ENCODE measurements at places on chromosomes 1 and 21.
A peak's percentile ranks its signal among the peaks of the same experiment; 100 is the strongest.

DNA sequence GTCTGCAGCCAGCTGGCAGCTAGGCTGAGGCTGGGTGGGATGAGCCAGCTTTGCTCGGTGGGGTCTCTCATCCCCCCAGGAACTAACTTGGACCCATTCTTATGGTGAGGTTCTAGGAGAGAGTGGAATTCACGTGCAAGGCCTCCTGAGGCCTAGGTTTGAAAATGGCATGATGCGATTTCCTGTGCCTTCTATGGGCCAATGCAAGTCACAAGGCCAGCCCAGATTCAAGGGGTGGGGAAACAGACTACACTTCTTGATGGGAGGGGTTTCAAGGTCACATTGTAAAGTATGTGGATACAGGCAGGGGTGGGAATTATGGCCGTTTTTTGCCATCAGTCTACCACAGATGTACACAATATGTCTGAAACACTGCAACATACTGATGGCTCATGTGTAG, 48.3 kb downstream of the HTR6 start:
- DNase-seq: no peak

- DNase-seq: no peak
Observed at GRCh38 chr1:35672116-35672515, 30.8 kb upstream of the PSMB2 start.

DNA sequence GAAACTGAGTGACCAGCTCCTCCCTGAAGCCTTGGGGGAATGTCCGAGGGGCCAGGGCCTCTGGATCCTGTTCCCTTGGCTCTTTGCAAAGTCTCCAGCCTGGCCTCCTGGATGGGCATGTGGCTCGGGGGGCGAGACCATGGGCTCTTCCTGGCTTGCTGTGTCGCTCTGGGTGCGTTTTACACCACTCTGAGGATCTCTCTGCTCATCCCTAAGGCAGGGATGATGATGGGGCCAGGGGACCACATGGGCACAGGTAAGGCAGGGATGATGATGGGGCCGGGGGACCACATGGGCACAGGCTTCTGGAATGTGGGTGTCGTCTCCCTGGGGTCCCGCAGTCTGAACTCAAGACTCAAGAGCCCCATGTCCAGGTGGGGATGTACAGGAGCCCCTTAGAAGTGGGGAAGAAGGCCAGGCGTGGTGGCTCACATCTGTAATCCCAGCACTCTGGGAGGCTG, 17.7 kb downstream of the TP73 start:
- no peak for DNase-seq

GRCh38 chr1:232477728-232478127, 152.2 kb downstream of the SIPA1L2 start:
- DNase-seq: peak; percentile 96

DNA sequence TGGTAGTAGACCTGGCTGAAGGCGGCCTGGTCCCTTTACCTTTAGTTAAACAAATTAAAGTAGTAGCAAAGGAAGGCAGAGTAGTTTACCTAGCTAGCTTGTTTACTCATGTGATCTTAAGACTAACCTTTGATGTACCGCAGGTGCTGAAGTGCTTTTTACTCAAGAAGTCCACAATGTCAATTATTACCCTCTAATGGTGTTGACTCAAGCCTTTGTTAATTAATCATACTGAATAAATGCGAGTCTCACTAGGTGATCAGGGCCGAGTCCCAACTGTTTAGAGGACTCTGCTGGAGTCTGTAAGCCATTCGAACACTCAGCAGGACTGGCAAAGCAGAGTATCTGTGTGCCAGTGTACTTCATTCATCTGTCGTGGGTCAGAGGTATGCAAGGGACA, 381.1 kb upstream of the NCAM2 start:
- DNase-seq: no peak

GRCh38 chr1:19949016-19949415, 25.6 kb upstream of the PLA2G2E start:
- DNase-seq: peak; percentile 47

DNA sequence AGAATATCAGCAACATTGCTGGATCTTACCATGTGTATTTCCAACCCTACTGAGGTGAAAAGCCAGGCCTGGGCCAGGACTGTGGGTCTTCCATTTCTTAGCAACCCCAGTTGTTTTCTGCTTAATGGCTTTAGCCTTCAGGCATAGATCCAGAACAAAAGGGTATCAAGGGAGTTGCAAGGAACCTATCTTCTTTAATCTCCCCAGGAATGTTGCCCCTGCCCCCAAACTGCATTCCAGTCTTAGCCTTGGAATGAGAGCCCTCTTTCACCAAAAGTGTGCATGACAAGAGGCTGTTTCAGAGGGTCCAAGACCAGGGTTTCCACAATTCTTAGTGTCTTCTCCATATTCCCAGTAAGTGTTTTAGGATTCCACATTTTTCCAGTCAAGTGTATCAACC, 87.9 kb upstream of the SOX13 start:
- no peak for DNase-seq

DNA sequence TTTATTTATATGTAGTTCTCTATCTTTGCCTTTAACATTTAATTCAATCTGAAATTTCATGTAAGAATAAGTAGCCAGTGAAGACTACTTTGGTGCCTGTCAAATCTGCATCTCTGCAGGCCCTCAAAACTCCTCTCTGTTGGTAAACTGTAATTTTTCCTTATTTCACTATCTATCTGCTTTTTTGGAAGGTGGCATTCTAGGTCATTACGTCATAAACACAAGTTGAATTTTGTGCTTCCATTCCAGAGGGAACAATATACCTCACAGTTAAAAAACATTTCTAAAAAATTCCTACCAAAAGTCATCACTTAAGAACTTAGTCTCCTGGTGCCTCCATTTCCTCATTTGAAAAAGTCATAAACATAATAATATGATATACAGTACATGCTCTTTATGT, 176.0 kb downstream of the GABPA start:
- DNase-seq: no peak

GRCh38 chr21:41765420-41765821, 1.4 kb downstream of the RIPK4 start:
- no peak for DNase-seq

DNA sequence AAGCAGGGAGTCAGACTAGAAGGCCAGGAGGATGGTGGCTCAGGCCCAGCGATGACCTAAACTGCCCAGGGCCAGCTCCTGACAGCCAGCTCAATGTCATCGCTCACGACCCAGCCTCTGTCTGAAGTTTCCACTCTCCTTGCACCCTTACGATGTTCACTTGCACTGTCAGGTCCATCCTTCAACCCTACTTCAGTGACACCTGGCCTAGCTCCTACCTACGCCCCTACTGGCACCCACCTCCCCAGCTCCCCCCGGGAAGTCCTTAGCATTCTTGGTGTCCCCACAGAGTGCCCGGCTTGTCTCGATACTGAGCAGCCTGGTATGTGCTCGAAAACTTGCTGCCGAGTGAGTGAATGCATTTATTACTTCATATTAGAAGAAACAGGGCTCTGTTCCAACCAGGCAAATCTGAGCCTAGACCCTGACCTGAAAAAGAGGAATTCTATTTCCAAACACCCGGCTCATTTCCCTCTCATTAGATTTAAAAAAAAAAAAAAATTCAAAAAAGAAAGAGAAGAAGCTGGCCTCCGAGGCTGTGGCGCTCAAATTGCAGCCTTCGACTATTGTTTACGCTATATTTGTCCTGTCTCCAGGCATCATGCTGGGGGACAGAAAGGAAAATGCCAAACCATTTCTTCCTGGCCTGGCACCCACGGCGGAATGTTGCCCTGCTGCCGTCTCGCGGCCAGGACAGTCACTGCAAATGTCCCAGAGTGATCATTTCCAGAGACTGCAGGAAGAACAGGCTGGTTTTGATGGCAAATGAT, 29.8 kb upstream of the LRRC38 start:
- DNase-seq: peak; percentile 11

DNA sequence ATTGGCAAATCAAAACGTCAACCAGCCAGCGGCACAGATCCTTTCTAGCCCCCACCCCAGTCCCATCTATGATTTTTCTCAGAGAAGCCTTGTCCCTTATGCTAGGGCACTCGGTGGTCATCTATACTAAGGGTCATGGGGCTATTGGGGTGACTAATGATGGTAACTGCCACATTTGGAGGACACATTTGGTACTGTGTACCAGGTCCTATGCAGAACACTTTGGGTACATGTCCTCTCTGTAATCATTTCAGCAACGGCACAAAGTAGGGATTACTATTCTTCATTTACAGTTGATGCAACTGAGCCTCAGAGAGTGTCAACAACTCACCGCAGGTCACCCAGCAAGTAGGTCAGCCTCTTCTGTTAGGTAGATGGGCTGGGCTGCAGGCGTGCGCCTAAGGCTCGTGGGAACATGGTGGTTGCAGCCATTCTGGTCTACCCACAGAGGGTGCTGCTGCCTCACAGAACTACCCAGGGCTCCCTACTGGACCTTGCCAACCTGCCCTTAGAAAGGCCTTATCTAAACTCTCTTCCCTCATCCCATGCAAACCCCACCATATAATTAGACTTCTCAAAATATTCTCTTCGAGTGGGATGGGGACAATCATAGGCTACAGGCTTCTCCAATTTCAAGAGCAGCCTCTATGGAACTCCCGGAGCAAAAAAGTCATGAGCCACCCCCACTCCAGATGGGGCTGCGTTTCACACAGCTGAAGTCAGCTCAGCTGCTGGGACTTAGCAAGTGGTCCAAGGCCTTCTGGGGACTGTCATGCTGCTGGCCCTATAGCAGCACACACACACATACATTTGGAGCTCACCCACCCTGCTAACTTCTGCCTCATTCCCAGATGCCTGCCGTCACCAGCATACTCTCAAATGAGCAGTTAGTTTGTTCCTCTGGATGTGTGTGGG, 5.8 kb upstream of the SDHB start:
- DNase-seq: peak; percentile 79

GRCh38 chr21:15058854-15059263, 5.9 kb downstream of the NRIP1 start:
- DNase-seq: peak; percentile 68

DNA sequence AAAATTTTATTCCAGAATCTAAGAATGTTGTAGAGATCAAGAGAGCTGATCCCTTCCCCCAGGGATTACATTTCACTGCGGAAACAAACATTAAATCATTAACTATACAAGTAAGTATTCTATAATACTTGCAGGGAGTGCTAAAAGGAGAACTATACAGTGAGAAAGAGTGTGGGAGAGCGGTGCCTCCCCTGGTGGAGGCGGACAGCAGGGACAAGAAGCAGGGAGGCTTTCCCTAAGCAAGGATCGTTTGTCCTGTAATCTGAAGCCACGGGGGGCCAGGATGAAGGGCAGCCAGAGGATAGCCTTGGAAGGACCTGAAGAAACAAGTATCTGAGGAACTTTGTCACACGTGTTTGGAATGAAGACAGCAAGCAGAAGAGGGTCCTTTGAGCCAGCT, 40.1 kb downstream of the SLC9C2 start:
- no peak for DNase-seq

GRCh38 chr1:197781968-197782721, 6.9 kb upstream of the DENND1B start:
- peak; percentile 31 for DNase-seq

DNA sequence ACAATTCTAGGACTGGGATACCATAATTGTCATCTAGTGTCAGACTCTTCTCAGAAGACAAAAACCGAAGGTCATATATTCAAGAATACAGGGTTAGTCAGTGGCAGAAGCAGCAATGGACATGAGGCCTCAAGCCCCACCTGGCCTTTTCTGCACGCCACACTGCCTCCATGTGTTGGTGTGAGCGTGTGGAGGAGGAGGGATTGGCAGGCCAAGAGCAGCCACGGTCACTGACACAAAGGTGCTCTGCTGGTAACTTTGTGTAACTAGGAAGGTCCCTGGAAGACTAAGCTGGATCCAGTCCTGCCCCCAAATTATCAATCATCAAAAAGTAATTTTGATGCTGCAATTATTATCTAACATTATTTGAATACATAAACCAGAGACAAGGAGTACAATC, 34.9 kb downstream of the HSF2BP start:
- no peak for DNase-seq

DNA sequence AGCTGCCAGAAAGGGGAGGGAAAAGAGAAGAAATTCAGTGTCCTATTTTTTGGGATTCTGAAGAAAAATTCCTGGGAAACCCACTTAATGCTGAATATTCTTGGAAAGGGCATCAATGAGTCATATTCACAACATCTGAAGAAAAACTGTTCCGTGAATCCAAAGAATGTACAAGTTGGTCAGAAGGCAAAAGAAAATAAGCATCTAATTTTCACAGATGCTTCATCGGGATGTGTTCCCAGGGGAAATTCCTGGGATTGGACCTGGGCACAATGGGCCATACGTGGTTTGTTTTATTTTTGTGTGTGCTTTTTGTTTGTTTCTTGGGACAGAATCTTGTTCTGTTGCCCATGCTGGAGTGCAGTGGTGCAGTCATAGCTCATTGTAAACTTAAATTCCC, 112.2 kb downstream of the MAP3K21 start:
- peak; percentile 6 for DNase-seq

GRCh38 chr1:75345538-75346292, 211.5 kb downstream of the LHX8 start:
- DNase-seq: peak; percentile 46

DNA sequence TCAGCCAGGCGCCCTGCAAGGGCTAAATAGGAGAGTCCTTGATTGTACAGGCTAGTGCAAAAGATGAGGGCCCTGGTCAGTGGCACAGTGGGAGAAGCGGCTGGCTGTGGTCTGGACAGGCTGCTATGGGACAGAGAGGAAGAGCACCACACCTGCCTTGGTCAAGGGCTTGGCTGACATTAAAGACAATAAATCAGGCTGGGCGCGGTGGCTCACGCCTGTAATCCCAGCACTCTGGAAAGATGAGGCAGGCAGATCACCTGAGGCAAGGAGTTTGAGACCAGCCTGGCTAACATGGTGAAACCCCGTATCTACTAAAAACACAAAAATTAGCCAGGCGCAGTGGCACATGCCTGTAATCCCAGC, 62.9 kb downstream of the NID1 start:
- DNase-seq: no peak

DNA sequence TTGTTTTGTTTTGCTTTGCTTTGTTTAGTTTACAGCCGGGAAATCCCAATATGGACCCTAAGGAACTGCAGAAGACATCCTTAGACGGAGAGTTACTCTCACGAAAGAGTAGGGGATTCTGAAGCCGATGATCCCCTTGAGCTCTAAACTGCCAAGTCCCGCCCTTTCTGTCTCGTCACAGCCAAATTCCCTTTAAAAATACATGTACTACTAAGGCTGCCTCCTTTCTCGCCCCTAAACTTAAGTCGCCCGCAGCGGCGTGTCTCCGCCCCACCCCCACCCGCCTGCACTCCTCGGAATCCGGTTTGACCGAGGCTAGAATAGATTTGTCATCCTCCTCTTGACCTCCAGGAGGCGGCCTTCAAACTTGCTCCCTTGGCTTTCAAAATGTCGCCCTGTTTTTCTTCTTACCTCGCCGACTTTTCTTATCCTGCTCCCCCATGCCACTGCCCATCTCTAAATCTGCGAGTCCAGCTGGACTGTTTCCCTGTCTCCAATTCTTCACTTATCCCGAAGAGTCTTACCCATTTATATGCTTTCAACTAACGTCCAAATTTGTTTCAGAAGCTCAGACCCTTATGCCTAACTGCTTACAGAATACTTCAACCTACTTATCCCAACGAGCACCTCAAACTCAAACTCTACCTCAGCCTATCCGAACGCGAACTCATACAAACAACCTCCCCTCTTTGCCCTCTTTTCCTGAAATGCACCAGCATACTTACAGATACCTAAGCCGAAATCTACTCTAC, 10.9 kb upstream of the BOLA1 start:
- peak; percentile 95 for DNase-seq
